ENCODE measurements at places on chromosomes 6 and 20.

- H3K27ac ChIP-seq = no peak overlapping the region
- no peaks in the 10 kb centered on the region for H3K4me1 ChIP-seq
- H3K27me3 ChIP-seq = no peaks in the 10 kb centered on the region
These were observed 19.8 kb upstream of the KCNG1 start for GRCh38 chr20:51042657-51043247.

DNA sequence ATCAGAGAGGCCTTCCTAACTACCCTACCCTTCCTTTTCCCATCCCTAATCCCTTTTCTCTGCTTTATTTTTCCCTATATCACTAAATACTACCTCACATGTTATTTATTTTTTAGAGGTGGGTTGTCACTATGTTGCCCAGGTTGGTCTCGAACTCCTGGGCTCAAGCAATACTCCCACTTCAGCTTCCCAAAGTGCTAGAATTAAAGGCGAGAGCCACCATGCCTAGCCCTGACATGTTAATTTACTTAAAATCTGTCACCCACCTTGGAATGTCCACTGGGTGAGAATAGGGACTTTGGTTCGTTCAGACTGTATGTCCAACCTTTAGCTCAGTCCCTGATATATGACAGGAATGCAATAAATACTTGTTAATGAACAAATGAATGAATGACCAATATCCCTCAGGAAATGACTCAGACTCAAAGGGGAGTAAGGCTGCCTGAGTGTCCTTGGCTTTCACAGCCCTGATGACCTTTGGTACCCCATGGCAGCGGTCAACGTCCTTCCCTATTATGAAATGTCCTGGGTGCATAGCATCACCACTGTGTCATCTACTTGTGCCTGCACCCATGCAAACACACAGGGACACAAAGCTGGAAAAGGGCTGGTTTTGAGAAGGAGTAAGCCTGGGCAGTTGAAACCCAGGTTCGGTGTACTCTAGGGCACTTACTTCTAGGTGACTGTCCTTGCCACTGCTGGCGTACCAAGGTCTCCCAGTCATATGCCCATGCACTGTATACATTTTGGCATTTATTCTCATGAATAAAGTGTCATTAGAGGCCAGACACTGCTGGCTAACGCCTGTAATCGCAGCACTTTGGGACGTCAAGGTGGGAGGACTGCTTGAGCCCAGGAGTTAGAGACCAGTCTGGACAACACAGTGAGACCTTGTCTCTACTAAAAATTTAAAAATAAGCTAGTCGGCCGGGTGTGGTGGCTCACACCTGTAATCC is 26.5 kb downstream of the BCL2L1 start:
- peak overlapping the region; percentile 87 for H3K27ac ChIP-seq
- H3K4me3 ChIP-seq = no peak overlapping the region
- peaks cover 28% of the 10 kb centered on the region for H3K4me1 ChIP-seq
- H3K36me3 ChIP-seq = no peaks in the 10 kb centered on the region

GRCh38 chr6:29813809-29814208 is 13.8 kb upstream of the HLA-G start:
- no peak for DNase-seq
- H3K4me1 ChIP-seq = no peaks in the 10 kb centered on the region
- no peak overlapping the region for H3K4me3 ChIP-seq
- H3K36me3 ChIP-seq = no peaks in the 10 kb centered on the region
- no peak overlapping the region for H3K27ac ChIP-seq
- H3K27me3 ChIP-seq = no peaks in the 10 kb centered on the region

DNA sequence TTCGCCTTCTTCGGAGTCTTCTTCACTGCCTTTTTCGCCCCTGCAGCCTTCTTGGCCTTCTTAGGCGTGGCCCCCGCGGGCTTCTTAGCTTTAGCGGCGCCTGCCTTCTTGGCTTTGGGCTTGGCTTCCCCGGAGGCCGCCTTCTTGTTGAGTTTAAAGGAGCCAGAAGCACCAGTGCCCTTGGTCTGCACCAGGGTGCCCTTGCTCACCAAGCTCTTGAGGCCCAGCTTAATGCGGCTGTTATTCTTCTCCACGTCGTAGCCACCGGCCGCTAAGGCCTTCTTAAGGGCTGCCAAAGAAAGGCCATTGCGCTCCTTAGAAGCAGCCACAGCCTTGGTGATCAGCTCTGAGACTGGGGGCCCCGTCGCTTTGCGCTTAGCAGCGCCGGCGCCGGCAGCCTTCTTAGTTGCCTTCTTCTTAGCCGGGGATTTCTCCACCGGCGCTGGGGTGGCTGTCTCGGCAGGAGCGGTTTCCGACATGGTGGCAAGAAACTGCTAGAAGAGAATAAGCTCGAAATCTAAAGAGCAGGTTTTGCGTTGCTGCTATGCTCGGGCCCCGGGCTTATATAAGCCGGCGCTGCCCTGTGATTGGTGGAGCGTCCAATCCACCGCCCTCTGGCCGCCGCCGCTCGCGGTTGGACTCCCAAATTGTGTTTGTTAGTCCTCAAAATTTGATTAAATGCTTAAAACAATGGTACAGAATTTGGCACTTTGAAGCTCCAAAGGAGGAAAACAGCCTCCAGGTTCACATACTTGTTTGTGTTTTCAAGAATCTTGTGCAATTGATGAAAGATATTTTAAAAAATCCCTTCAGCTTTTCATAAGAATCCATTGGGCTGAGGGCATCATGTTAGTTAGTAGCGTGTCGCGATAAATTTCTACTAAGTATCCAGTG is 44.9 kb downstream of the OR2B2 start:
- DNase-seq = no peak
- peaks cover 7% of the 10 kb centered on the region for H3K4me1 ChIP-seq
- no peaks in the 10 kb centered on the region for H3K36me3 ChIP-seq

DNA sequence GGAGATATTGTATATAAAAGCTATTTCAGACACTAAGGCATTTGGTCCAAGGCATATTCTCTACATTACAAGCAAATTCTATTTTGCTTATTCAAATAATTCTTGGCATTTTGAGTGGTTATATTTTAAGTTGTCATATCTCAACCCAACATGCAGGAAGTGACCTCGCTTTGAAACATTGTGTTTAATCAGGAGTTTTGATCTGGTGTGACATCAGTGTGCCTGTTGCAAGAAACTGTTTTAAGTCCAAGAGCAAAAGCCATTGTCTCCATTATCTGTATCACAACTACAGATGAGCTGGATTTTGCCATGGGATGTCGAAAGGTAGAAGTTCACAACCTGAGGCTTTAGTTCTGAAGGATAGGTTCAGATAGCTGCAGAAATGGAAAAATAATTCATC is 509.9 kb upstream of the ID4 start:
- peaks cover 6% of the 10 kb centered on the region for H3K4me1 ChIP-seq
- H3K4me3 ChIP-seq = no peak overlapping the region
- DNase-seq = no peak
- no peaks in the 10 kb centered on the region for H3K27me3 ChIP-seq
- H3K27ac ChIP-seq = no peak overlapping the region
- H3K36me3 ChIP-seq = no peaks in the 10 kb centered on the region

Data from breast epithelium (tissue), 4 donors.